ENCODE measurements at places on chromosomes 5 and 9.

- DNase-seq = no peak
These were observed 408.2 kb upstream of the PRR16 start for GRCh38 chr5:120055858-120056257.

GRCh38 chr5:156681265-156681664 is 168.8 kb upstream of the PPP1R2B start:
- no peak for DNase-seq

- DNase-seq = no peak
These were observed 351.2 kb downstream of the RAB3C start for GRCh38 chr5:58933891-58934628.

GRCh38 chr9:748861-749497 is 92.5 kb upstream of the DMRT1 start:
- DNase-seq = no peak

GRCh38 chr5:159102311-159102934 is 2.7 kb upstream of the EBF1 start:
- DNase-seq = no peak

DNA sequence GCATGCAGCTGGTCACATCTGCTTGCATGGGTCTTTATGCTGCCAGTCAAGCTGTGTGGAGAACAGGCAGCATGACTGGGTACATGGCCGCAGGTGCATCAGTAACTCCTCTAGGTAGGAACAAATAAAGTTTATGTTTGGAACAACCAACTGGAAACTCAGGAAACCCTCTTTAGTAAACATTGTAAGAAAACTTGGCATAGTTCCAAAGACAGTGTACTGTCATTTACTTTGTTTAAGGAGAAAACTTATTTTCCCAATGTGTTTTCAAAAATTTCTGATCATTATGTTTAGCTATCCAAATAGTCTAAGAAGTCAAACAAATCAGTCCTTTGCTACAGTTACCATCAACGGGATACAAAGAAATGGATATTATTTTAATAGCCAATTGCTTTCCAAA is 386.0 kb downstream of the CHSY3 start:
- DNase-seq = no peak

DNA sequence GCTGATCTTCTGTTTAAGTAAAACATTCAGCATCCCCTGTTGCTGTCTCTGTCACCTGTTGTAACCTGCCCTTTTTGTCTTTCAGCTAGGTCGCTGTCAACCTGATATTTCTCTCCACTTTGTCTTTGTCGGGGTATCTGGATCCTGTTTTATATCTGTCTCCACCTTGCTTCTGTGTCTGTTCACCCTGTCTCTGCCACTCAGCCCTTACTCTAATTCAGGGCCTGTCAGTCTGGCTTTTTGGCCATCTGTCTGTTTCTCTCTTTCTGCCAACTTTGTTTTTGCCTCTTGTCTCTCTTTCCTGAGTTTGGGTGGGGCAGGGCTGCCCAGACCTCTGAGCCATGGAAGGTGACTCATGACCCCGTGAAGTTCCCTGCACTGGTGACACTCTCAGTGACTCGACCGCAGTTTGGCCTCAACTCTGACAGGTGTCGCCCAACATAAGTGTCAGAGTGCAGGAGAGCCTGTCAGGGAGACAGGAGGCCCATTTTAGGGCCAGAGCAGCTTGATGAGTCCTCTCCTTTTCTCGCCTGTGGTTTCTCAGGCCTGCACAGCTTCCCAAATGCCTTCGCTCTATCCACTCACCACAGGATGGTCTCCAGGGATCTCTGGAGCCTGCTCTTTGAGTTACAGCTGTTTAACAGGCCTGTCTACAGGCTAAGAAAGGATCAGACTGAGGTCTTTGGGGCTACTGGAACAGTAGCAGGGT is 868 bp downstream of the ZBTB43 start:
- DNase-seq = peak; percentile 78

- no peak for DNase-seq
These were observed 141.1 kb upstream of the TARS1 start for GRCh38 chr5:33299621-33300208.

Data from K562 (cell line).